ENCODE measurements at places on chromosomes 13 and 19. TPM values are rescaled to one million over a fixed set of nuclear protein-coding genes. Genes with fewer than 3 reads are reported as not detected.

The CDC37 gene
- 264 TPM for total RNA-seq

DNA sequence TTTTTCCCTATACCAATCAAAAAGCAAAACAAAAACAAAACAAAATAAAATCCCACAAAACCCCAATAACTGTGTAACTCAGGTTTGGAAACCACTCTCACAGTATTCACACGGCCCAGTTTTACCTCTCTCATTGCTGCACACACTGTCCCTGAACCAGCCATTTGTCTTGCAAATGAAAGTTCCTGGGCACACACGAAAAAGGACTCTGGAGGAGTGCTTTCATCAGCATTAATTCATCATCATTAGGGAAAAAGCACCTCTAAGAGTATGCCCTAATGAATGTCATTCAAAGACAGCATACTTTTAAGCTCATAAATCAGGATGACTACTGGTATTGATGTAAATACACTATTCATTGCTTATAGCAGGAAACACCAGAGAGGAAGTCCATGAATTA lies 306.3 kb downstream of the DNAJC15 start:
- H3K36me3 ChIP-seq = no peaks in the 10 kb centered on the region
- no peaks in the 10 kb centered on the region for H3K27me3 ChIP-seq
- H3K27ac ChIP-seq = no peak overlapping the region
- H3K4me1 ChIP-seq = no peaks in the 10 kb centered on the region
- H3K4me3 ChIP-seq = no peak overlapping the region

The ERCC1 gene
- total RNA-seq = 64.8 TPM

The MAB21L1 gene
- not detected for total RNA-seq

- no peak overlapping the region for H3K4me3 ChIP-seq
- H3K27me3 ChIP-seq = peaks cover 2% of the 10 kb centered on the region
- no peak for DNase-seq
- peaks cover 12% of the 10 kb centered on the region for H3K4me1 ChIP-seq
- H3K36me3 ChIP-seq = no peaks in the 10 kb centered on the region
- no peak overlapping the region for H3K27ac ChIP-seq
Measured at GRCh38 chr13:29918845-29919244, 68.4 kb upstream of the UBL3 start.

The ZNF610 gene
- 1.5 TPM for total RNA-seq

The ZNF547 gene
- total RNA-seq = 4.4 TPM

GRCh38 chr13:23833733-23834611 lies 55.2 kb downstream of the MIPEP start:
- no peak overlapping the region for H3K27ac ChIP-seq
- no peak for DNase-seq
- H3K27me3 ChIP-seq = no peaks in the 10 kb centered on the region
- H3K36me3 ChIP-seq = no peaks in the 10 kb centered on the region
- no peaks in the 10 kb centered on the region for H3K4me1 ChIP-seq

DNA sequence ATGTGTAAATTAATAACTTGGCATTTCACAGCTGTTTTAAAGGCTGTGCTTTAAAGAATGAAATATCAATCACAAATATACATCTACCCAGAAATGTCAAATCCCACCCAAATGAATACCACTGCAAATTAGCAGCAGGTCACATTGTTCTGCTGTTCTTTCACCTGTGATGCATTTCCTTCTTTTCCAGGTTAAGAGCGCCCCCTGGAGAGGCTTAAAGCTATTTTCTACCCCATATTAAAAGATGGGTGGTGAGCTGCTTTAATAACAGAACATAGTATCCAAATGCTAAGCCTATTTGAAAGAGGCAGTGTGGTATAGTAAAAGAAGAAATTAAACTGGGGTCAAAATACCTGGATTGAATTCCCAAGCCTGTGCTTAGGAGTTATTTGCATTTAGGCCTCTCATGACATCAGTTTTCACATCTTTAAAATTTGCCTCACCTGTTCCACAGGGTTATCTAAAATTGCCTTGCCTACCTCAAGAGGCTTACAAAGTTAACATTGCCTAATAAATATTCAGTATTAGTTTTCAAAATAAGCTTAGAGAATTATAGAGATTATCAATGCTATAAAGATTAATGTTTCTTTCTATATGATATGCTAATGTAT lies 396.9 kb upstream of the SLITRK5 start:
- H3K36me3 ChIP-seq = no peaks in the 10 kb centered on the region
- H3K27me3 ChIP-seq = no peaks in the 10 kb centered on the region
- no peak overlapping the region for H3K27ac ChIP-seq

GRCh38 chr19:19119325-19120237 lies 18.7 kb downstream of the TMEM161A start:
- no peak overlapping the region for H3K27ac ChIP-seq
- no peak overlapping the region for H3K4me3 ChIP-seq
- H3K4me1 ChIP-seq = no peaks in the 10 kb centered on the region
- no peaks in the 10 kb centered on the region for H3K27me3 ChIP-seq
- peaks cover 17% of the 10 kb centered on the region for H3K36me3 ChIP-seq

The SULT2A1 gene
- total RNA-seq = not detected

GRCh38 chr13:27140060-27140459 lies 31.6 kb downstream of the USP12 start:
- H3K4me3 ChIP-seq = no peak overlapping the region
- H3K27me3 ChIP-seq = no peaks in the 10 kb centered on the region
- H3K36me3 ChIP-seq = peaks cover 21% of the 10 kb centered on the region

GRCh38 chr13:90680826-90681225 lies 666.7 kb upstream of the MIR17HG start:
- no peaks in the 10 kb centered on the region for H3K27me3 ChIP-seq
- H3K4me3 ChIP-seq = no peak overlapping the region
- no peaks in the 10 kb centered on the region for H3K36me3 ChIP-seq
- H3K27ac ChIP-seq = no peak overlapping the region

The RNF225 gene
- total RNA-seq = 0.84 TPM

DNA sequence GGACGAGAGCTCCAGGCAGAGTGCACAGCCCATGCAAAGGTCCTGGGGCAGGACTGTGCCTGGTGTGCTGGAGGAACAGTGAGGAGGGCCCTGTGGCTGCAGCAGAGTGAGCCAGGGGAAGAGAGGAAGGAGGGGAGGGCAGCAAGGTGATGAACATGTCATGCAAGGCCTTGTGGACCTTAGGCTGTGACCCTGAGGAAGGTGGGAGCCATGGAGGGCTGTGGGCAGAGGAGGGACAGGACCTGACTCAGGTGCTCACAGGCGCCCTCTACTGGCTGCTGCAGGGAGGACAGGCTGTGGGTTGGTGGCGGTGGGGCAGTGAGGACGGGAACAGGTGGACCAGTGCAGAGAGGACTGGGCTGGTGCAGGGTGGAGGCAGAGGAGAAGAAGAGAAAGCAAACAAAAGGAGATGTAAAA lies 170.3 kb downstream of the PTPRS start:
- peaks cover 2% of the 10 kb centered on the region for H3K27me3 ChIP-seq
- H3K4me3 ChIP-seq = no peak overlapping the region
- H3K4me1 ChIP-seq = no peaks in the 10 kb centered on the region
- H3K36me3 ChIP-seq = no peaks in the 10 kb centered on the region

GRCh38 chr19:46530636-46531035 lies 35.0 kb upstream of the PNMA8B start:
- H3K27me3 ChIP-seq = no peaks in the 10 kb centered on the region
- peaks cover 6% of the 10 kb centered on the region for H3K36me3 ChIP-seq
- peaks cover 31% of the 10 kb centered on the region for H3K4me1 ChIP-seq
- no peak overlapping the region for H3K4me3 ChIP-seq
- peak overlapping the region; percentile 60 for H3K27ac ChIP-seq
- DNase-seq = no peak

DNA sequence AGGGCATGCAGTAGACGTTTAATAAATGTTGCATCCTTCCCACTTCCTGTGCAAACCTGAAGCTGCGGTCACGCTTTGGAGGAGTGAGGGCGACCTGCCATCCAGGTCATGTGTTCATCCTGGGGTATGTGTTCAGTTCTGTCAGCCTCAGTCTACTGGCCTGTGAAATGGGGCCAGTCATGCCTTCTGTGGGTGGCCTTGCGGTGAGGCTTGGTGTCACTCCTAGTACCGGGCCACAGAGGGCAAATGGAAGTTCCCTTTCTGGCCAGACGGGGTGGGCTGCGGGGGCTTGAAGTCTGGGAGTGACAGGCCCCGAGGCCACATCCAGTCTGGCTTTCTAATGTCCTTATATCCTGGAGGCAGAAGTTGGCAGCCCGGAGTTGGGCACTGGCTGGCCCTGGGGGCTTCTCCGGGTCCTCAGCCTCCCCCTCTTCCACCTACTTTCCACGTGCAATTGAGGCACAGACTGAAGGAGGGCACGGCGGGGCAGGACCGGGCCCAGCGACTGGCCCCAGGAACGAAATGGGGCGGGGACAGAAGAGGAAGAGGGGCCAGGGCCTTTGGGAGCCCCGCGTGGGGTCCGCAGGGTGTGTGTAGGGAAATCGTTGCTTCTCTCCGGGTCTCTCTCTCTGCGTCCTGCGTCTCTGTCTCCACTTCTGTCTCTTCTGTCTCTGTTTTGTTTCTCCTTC lies 11.1 kb downstream of the PDE4A start:
- H3K27me3 ChIP-seq = peaks cover 2% of the 10 kb centered on the region
- H3K36me3 ChIP-seq = peaks cover 37% of the 10 kb centered on the region
- peak; percentile 74 for DNase-seq
- H3K4me1 ChIP-seq = peaks cover 84% of the 10 kb centered on the region

The CDX2 gene
- not detected for total RNA-seq

GRCh38 chr13:49622174-49622946 lies 5.9 kb upstream of the ARL11 start:
- H3K27me3 ChIP-seq = peaks cover 3% of the 10 kb centered on the region
- H3K4me1 ChIP-seq = no peaks in the 10 kb centered on the region
- no peak for DNase-seq
- H3K4me3 ChIP-seq = no peak overlapping the region
- no peak overlapping the region for H3K27ac ChIP-seq

DNA sequence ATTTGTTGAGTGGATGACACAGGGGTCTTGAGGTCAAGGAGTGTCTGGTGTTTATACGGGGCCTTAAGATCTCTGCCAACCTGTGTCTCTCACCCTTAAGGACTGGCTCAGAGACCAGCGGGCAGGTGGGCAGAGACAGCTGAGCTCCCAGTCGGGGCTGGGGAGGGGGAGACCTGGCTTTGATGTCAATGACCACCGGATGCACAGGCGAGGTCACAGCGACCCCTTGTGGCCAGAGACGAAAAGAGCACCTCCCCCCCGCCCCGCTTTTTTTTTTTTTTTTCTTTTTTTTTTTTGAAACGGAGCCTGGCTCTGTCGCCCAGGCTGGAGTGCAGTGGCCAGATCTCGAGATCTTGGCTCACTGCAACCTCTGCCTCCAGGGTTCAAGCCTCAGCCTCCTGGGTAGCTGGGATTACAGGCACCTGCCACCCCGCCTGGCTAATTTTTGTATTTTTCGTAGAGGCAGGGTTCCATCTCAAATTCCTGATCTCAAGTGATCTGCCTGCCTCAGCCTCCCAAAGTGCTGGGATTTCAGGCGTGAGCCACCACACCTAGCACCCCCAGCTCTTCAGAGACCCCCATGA lies 12.1 kb upstream of the KLK14 start:
- H3K4me1 ChIP-seq = peaks cover 15% of the 10 kb centered on the region
- no peaks in the 10 kb centered on the region for H3K27me3 ChIP-seq
- H3K4me3 ChIP-seq = no peak overlapping the region
- H3K27ac ChIP-seq = no peak overlapping the region

DNA sequence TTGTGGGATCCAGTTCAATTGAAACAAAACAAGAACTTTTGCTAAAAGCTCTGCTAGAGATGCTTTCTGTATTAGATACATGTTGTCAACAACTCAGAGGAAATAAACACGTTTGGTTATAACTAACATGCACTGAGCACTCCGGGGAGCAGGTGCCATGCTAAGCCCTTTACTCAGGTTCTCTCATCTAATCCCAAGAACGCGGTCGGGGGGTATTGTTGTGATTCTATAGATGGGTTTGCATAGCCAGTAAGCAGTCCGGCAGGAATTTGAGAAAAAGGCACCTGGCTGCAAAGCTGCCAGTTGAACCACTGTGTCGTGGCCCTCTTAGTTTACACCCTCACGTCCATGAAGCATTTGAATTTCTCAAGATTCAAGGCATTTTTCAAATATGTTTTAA lies 24.3 kb upstream of the SPACA7 start:
- no peak overlapping the region for H3K27ac ChIP-seq
- H3K4me3 ChIP-seq = no peak overlapping the region
- no peaks in the 10 kb centered on the region for H3K4me1 ChIP-seq
- peaks cover 8% of the 10 kb centered on the region for H3K27me3 ChIP-seq
- no peak for DNase-seq
- H3K36me3 ChIP-seq = no peaks in the 10 kb centered on the region

DNA sequence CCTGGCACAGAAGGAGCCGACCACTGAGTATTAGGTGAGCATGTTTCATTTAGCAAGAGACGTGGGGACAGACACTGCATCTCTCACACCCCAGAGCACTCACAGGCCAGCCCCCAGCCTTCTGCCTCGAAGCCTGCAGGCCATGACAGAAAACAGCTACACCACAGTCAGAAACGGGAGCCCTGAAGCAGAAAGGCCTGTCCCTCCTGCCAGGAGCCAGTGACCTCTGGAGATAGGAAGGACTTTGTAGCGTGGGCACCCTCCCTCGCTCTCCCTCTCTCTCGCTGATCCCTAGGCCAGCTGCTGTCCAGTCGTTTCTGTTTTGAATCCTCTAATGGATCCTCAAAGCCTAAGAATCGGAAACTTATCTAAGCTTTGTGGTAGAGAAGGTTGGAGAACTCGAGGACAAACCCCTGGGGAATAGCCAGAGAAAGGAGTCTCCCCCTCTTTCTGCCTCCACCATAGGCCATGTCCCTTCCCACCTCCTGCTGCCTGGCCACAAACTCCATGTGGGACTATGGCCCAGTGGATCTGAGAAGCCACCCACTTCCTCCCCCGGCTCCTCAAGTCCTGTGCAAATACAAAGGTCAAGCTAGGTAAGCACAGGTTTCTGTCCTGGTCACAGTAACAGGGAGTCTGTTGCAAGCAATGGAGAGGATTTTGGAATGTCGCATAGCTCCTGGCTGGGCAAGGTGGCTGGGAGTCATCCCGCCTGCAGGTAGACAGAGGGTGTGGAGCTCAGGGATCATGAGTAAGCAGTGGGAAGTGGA lies 95.1 kb downstream of the NUFIP1 start:
- no peaks in the 10 kb centered on the region for H3K4me1 ChIP-seq
- H3K27me3 ChIP-seq = peaks cover 5% of the 10 kb centered on the region
- H3K27ac ChIP-seq = no peak overlapping the region

The SHISA2 gene
- total RNA-seq = 0.45 TPM

The FLT1 gene
- total RNA-seq = 0.95 TPM
